ENCODE measurements at places on chromosomes 16 and 17.

DNA sequence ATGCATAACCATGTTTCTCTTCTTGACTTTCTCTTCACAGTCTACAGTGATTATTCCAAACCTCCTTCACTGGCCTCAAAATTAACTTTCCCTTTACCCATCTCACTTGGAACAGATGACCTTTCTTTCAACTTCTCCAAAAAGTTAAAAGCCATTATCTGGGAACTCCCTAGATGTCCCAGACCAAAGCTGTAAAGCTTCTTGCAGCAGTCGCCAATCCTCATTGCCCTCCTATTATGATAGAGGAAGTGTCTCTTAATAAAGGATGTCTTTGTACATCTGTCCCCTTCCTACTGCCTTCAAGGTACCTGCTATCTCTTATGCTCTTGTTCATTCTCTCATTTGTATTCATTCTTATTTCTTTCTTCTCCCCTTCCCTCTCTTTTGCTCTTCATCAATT lies 127.5 kb downstream of the MRTFB start:
- DNase-seq = no peak

DNA sequence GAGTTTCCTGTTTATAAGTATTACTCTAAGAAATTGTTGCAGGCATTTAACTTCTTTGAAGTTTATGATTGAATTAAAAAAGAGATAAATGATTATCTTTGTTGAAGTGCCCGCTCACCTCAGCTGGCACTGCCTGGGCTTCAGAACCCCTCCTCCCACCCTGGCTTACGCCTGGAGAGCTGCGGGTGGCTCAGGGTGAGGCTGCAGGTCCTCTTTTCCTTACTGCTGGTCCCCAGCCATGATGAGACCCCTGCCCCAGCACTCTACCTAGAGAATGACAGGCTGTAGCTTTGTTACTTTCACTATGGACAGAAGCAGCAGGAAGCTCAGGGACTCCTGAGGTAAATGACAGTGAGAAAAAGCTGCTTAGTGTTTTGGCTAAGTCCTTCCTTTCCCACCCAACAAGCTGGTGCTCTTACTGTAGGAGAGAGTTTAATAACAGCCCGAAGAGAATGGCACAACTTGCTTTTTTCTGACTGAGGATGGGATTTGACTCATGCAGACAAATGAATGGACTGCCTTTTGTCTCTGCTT lies 62.1 kb downstream of the EPN2 start:
- no peak for DNase-seq

- DNase-seq = no peak
These were observed 93.9 kb downstream of the GSG1L start for GRCh38 chr16:27969574-27969973.

DNA sequence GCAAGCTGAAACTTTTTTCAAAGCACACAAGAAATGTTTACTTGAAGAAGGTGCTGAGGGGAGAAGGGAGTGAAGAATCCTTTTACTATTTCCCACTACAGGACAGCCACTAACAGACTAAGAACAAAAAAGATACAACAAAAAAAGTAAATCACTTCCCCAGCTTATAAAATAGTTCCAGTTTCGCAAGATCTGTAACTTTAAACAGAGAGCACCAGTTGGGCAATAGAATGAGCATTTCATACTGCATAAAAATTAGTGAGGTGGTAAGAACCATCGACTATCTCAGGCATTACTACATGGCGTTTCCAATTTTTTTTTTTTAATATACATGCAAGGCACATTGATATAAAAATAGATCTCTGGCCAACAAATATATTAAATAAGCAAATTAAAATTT lies 11.1 kb downstream of the CRYBA1 start:
- DNase-seq = no peak

DNA sequence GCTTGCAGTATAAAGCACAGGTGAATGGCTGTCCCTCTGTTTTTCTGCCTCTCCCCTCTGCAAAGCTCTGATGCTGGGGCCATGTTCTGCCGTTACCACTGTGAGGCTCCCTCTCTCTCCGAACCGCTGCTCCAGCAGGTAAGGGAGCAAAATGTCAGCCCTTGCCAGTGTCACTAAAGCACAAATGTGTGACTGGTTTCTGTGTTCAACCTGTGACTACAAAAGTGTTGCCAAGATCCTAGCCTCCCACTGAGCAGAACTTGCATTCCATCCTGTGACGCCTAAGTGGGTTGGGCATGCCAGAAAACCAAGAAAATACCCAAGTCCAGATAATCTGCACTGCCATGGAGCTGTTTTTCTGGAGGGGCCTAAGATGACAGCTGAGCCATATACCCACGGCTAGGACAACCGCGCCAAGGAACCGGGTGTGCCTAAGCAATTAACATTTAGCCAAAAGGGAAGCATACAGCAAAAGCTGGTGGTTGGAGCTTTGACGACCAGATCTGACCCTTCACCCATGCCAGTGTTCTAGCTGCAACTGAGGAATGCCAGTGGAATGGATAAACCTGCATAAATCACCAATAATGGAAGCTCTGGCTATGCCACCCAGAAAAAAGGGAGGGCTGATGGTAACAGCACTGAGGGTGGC lies 35.0 kb downstream of the PSME3IP1 start:
- DNase-seq = no peak
